GM23338 (cell line): ENCODE measurements at places on chromosomes 11 and 22. TPM values are rescaled to one million over a fixed set of nuclear protein-coding genes. Genes with fewer than 3 reads are reported as not detected.

- H3K36me3 ChIP-seq: peaks cover 12% of the 10 kb centered on the region
- no peak overlapping the region for H3K4me3 ChIP-seq
- DNase-seq: no peak
- H3K4me1 ChIP-seq: no peaks in the 10 kb centered on the region
- no peaks in the 10 kb centered on the region for H3K27me3 ChIP-seq
Observed at GRCh38 chr11:94629741-94630140, 62.6 kb downstream of the PIWIL4 start.

GRCh38 chr11:125263268-125263790 is 98.8 kb downstream of the PKNOX2 start:
- peaks cover 35% of the 10 kb centered on the region for H3K27me3 ChIP-seq
- no peaks in the 10 kb centered on the region for H3K36me3 ChIP-seq

GRCh38 chr22:45073064-45073463 is 63.3 kb upstream of the PHF21B start:
- H3K36me3 ChIP-seq: no peaks in the 10 kb centered on the region; the same call in 1 of the 2 replicates
- no peaks in the 10 kb centered on the region for H3K27me3 ChIP-seq
- DNase-seq: no peak
- H3K27ac ChIP-seq: 0 out of 2 replicates have a peak overlapping the region, but pooled peaks have one; percentile 74

DNA sequence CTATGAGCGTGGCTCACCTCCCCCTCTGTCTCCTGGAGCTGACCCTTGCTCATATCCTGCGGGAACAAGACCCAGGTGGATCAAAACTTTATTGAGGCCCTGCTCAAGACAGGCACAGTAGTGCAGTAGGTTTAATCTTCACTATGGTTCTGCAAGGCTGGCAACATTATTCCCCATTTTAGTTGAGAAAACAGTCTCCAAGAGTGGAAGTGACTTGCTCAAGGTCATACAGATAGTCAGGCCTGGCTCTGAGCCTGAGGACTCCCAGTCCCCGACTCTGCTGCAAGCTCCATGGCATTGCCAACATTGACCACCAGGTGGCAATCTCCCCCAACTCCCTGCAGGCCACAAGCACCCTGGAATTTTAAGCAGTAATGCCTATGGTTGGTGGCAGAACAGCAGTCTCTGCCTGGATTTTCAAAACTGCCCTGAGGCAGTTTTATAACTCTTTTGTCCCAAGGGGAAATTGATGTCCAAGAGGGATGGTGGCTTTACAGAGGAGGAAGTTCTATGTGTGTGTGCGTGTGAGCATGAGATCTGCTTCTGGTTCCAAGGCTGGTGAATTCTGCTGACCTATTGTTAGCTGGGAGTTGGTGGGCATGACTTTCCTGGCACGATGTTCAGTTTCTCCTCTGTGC is 34.1 kb downstream of the NEU3 start:
- H3K27ac ChIP-seq: no peak overlapping the region
- no peak overlapping the region for H3K4me3 ChIP-seq
- DNase-seq: peak; percentile 88
- H3K4me1 ChIP-seq: no peaks in the 10 kb centered on the region
- 0 out of 2 replicates have a peak, but pooled peaks cover 4% of the 10 kb centered on the region for H3K36me3 ChIP-seq
- H3K27me3 ChIP-seq: no peaks in the 10 kb centered on the region

- H3K27ac ChIP-seq: no peak overlapping the region
- no peaks in the 10 kb centered on the region for H3K27me3 ChIP-seq
- H3K4me1 ChIP-seq: peaks cover 12% of the 10 kb centered on the region
- H3K4me3 ChIP-seq: peak overlapping the region; percentile 68
Observed at GRCh38 chr11:77147668-77148321, 19.7 kb downstream of the MYO7A start.

- no peak overlapping the region for H3K4me3 ChIP-seq
- no peak overlapping the region for H3K27ac ChIP-seq
- no peaks in the 10 kb centered on the region for H3K36me3 ChIP-seq
Observed at GRCh38 chr11:116112087-116112935, 608.1 kb upstream of the CADM1 start.

DNA sequence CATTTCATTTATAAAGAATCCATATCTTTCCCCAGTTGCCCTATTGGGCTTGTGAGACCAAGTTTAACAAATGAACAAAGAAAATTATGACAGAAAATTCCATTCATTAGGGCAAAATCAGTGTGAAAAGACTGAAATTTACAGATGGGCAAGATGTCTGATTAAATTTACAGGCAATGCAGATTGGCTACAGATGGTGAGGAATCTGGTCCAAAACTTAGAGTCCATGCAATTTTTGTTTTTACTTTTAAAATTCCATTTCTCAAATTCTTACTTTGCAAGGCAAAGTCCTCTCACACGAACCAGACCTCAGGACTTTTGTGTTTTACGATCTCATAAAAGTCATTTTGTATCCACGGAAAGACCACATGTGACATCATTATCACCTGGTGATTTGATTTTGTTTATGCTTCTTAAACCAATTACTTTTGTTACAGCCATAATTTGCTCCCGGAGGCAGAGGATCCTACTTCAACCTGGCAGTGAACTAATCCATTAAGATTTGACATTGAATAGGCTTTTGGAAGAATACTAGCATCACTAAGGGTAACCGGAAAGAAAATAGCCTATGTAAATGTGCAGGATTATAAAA is 843.7 kb upstream of the CHORDC1 start:
- no peak overlapping the region for H3K4me3 ChIP-seq
- H3K27ac ChIP-seq: no peak overlapping the region
- H3K27me3 ChIP-seq: no peaks in the 10 kb centered on the region
- H3K4me1 ChIP-seq: no peaks in the 10 kb centered on the region
- no peaks in the 10 kb centered on the region for H3K36me3 ChIP-seq

DNA sequence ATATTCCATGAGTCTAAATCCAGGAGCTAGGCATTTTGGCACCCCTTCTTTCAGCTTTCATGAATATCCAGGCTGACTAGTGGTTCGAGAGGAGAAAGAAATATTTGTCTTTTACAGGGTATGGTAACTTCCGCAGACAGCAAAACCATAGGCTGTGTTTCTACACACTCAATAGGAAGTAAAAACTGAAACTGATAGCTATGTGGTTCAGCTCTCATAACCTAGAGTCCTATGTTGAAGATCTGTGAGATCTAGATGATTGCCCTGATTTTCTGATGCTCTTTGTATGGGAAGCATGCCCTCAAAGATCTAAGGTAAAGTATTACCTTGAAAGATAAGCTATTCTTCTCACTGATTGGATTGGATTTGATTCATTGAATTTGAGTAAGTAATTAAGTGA is 118.3 kb downstream of the CD44 start:
- H3K27me3 ChIP-seq: no peaks in the 10 kb centered on the region

DNA sequence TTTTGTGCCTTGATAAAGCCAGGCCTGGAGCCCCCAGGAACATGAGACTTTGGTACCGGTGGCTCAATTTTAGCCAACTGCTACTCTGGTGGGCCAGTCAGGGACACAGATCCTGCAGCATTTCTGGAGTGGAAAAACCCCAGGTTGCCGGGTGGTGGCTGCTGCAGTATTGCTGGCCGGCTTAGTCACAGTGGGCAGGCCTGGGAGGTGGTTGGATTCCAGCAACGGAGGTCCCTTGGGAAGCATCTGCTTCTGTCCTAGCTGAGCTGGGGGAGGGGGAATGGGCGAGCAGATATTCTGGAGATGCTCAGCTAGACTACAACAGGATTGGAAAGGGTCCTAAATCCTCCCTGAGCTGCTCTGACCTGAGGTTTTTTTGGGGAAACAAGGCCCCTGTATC is 31.6 kb upstream of the ACCSL start:
- no peaks in the 10 kb centered on the region for H3K36me3 ChIP-seq
- no peak overlapping the region for H3K27ac ChIP-seq
- no peaks in the 10 kb centered on the region for H3K4me1 ChIP-seq
- H3K4me3 ChIP-seq: no peak overlapping the region

DNA sequence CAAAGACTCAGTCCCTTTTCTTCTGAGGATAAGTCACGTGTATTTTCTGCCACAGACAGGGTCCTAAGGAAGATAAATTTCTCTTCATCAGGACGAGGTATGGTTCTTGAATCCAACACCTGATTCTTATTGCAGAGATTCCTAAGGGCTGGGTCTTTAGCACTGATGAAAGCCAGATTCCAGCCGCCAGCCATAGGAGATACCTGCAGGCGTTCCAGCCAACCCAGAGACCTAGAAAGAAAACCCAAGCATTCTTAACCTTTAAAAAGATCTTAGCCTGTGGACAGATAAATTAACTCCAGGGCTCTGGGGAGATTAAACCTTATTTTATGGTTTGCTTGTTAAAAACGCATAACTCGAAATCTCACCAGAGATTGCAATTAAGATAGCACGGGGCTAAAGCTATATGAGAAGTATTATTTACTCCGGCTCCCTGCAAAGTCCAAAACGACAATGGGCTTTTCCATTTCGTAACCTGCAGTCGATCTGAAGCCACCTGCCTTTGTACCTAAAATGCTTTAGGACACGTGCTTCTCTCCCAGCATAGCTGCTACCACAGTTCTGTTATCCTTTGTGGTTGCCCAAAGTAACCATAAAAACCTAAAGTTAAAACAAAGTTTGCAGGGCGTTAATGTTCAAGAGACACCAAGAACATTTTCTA is 104.5 kb downstream of the NXPE2 start:
- no peaks in the 10 kb centered on the region for H3K27me3 ChIP-seq
- no peaks in the 10 kb centered on the region; the same call in 1 of the 2 replicates for H3K4me1 ChIP-seq
- no peak for DNase-seq
- H3K27ac ChIP-seq: no peak overlapping the region
- no peaks in the 10 kb centered on the region for H3K36me3 ChIP-seq
- H3K4me3 ChIP-seq: no peak overlapping the region

DNA sequence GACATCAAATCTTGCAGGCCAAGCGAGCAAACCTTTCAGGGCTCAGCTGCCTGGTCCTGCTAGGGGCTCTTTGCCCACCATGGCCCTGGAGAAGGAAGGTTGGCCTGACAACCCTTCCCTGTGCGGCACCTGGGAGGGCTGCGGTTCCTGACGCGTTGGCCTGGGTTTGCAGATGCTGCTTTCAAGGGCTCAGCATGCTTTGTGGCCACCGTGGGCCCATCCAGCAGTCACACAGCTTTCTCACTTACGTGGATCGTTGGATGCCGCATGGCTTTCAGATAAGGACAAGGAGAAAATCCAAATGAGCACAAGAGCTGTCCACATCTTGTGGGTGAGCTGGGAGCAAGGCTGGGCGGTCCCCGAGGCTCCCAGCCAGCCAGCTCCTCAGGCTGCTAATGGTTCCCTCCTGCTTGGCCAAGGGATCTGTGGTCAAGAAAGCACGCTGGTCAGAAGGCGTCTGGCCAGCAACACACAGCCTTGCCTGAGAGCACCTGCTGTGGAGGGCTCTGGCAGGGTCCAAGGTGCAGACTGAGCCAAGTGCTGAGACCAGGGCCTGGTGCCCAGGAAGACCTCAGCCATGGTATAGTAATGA is 8.2 kb downstream of the C11orf24 start:
- peaks cover 9% of the 10 kb centered on the region; the same call in 1 of the 2 replicates for H3K36me3 ChIP-seq
- no peak overlapping the region for H3K27ac ChIP-seq

- H3K36me3 ChIP-seq: peaks cover 14% of the 10 kb centered on the region
- H3K4me1 ChIP-seq: peaks cover 11% of the 10 kb centered on the region
- H3K27me3 ChIP-seq: no peaks in the 10 kb centered on the region
- DNase-seq: peak; percentile 98
Observed at GRCh38 chr11:61816736-61817455, at the start of gene FADS1. FADS1 (minus strand) TSS chr11:61817003; CDS start chr11:61816929, 74 bp downstream.

- no peak overlapping the region for H3K4me3 ChIP-seq
- peaks cover 100% of the 10 kb centered on the region for H3K27me3 ChIP-seq
Observed at GRCh38 chr11:115391598-115391997, 112.6 kb downstream of the CADM1 start.

DNA sequence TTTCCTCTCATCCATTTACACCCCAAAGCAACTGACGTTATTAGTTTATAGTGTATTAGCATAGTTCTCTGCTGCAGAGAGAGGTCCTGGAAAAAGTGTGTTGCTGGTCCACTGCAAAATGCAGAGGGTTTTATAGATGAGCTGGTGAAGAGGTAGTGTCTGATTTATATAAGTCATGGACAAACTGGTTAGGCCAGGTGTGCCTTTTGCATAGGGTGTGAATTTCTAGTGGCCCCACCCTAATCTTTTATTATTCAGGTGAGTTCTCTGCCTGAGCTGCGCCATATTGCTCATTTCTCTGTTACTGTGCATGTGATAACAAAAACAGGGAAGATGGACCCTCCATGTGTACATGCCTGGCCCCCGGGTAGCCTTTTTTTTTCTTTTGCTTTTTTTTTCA is 43.1 kb upstream of the TRIM77 start:
- DNase-seq: no peak
- no peaks in the 10 kb centered on the region for H3K36me3 ChIP-seq
- no peaks in the 10 kb centered on the region for H3K27me3 ChIP-seq
- H3K27ac ChIP-seq: no peak overlapping the region
- no peak overlapping the region for H3K4me3 ChIP-seq

- H3K27ac ChIP-seq: no peak overlapping the region
- no peaks in the 10 kb centered on the region for H3K36me3 ChIP-seq
- peaks cover 4% of the 10 kb centered on the region for H3K4me1 ChIP-seq
Observed at GRCh38 chr22:50578776-50579310, 616 bp upstream of the CPT1B start.

- H3K4me1 ChIP-seq: peaks cover 4% of the 10 kb centered on the region; the same call in 1 of the 2 replicates
- no peaks in the 10 kb centered on the region for H3K27me3 ChIP-seq
- no peak overlapping the region for H3K27ac ChIP-seq
Observed at GRCh38 chr11:124069429-124070401, 28.6 kb upstream of the OR10G7 start.

- no peaks in the 10 kb centered on the region for H3K36me3 ChIP-seq
- DNase-seq: no peak
- H3K4me3 ChIP-seq: no peak overlapping the region
- H3K27me3 ChIP-seq: peaks cover 4% of the 10 kb centered on the region; the same call in 1 of the 2 replicates
Observed at GRCh38 chr11:64093233-64094039, 57.7 kb downstream of the FLRT1 start.

GRCh38 chr22:50102946-50103345 is 13.1 kb downstream of the MOV10L1 start:
- H3K4me3 ChIP-seq: no peak overlapping the region
- DNase-seq: peak; percentile 38
- no peaks in the 10 kb centered on the region for H3K4me1 ChIP-seq
- no peak overlapping the region for H3K27ac ChIP-seq

DNA sequence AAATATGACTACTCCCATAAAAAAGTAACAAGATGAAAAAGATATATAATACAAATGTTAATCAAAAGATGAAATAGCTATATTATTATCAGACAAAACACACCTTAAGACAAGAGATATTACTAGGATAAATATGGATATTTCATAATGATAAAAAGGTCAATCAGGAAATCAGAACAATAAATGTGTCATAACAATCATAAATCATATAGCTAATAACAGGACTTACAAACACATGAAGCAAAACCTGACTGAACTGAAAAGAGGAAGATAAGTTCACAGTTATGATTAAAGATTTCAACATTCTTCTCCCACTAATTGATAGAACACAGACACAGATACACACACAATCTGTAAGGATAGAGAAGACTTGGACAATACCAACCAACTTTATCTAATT is 47.2 kb downstream of the EIF3M start:
- H3K27ac ChIP-seq: no peak overlapping the region
- H3K36me3 ChIP-seq: no peaks in the 10 kb centered on the region
- no peaks in the 10 kb centered on the region for H3K4me1 ChIP-seq
- H3K4me3 ChIP-seq: no peak overlapping the region
- H3K27me3 ChIP-seq: no peaks in the 10 kb centered on the region
- no peak for DNase-seq

GRCh38 chr11:70378506-70379134 is 19.7 kb upstream of the CTTN start:
- H3K4me1 ChIP-seq: peaks cover 20% of the 10 kb centered on the region
- DNase-seq: peak; percentile 42
- H3K27me3 ChIP-seq: no peaks in the 10 kb centered on the region
- peaks cover 38% of the 10 kb centered on the region for H3K36me3 ChIP-seq
- H3K4me3 ChIP-seq: no peak overlapping the region
- peak overlapping the region; percentile 27; the same call in 1 of the 2 replicates for H3K27ac ChIP-seq

The SLC7A4 gene
- polyA plus RNA-seq: 0.09 and 0.44 TPM in 2 replicates

The OR51E1 gene
- polyA plus RNA-seq: not detected in 2 replicates

The RBFOX2 gene
- polyA plus RNA-seq: 84.8 and 88.8 TPM in 2 replicates

The LRFN4 gene
- polyA plus RNA-seq: 9.8 and 11.1 TPM in 2 replicates

The PATE4 gene
- polyA plus RNA-seq: not detected in 2 replicates

The LAYN gene
- polyA plus RNA-seq: 6.8 and 7.9 TPM in 2 replicates

The APOL3 gene
- polyA plus RNA-seq: not detected in 2 replicates

The PARVA gene
- 5.1 and 5.8 TPM in 2 replicates for polyA plus RNA-seq
